Motor neuron (in vitro differentiated cells): ENCODE measurements at places on chromosomes 5 and 9.

- ATAC-seq: no peak
Measured at GRCh38 chr9:33164138-33164809, 2.9 kb downstream of the B4GALT1 start.

- no peak for ATAC-seq
Measured at GRCh38 chr5:143188692-143189091, 214.8 kb downstream of the NR3C1 start.

- ATAC-seq: no peak
Measured at GRCh38 chr5:108101130-108101529, 280.8 kb downstream of the FBXL17 start.

DNA sequence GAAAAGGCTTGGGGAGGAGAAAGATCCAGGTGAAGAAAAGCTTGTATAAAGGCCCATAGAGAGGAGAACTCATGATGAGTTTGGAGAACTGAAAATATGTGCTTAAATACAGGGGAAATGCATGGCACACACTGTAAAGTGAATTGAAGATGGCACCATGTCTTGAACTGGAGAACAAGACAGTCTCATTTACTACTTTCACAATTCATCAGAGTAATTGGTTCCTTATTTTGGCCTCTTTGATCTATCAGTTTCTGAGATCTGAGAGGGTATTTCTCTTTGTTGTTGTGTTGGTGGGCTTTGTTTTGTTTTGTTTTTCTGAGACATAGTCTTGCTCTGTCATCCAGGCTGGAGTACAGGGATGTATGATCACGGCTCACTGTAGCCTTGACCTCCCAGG is 98.2 kb downstream of the CEMIP2 start:
- no peak for ATAC-seq

DNA sequence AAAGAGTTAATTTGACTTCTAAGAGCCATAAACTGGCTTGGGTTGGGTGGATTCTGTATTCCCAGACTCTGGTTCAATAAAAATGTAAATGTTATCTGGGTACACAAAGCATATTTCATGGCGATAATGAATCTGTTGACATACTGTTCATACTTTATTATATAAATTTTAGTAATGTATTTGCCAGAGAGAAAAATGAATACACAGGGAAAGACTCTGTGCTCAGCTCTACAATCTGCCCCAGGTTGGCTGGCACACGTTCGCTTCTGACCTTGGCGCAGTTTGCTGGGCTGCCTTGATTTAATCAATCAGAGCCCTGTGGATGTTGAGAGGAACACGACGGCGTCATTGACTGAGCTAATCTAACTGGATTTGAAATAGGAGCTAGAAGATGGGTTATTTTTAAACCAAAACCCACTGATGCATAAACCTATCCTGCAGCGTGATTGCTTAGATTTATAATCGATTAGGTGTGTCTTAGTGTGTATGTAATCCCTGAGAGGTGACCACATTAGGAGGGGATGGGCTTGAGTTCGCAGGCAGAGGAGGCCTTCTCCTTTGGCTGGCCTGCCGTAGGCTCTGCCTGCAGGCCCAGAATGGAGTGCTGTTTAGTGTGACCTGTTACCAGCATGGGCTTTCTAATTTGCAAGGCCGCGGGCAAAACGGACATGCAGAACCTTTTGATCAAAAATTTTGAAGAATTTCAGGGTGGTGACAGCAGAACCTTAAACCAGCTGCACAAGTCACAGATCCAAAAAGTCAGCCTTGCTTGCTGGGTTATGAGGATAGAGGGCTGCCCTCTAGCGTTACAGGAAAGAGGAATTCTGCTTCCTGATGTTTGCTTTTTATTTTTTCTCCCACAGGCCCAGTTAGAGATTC is 3.9 kb upstream of the ADCY2 start:
- ATAC-seq: peak; percentile 46

DNA sequence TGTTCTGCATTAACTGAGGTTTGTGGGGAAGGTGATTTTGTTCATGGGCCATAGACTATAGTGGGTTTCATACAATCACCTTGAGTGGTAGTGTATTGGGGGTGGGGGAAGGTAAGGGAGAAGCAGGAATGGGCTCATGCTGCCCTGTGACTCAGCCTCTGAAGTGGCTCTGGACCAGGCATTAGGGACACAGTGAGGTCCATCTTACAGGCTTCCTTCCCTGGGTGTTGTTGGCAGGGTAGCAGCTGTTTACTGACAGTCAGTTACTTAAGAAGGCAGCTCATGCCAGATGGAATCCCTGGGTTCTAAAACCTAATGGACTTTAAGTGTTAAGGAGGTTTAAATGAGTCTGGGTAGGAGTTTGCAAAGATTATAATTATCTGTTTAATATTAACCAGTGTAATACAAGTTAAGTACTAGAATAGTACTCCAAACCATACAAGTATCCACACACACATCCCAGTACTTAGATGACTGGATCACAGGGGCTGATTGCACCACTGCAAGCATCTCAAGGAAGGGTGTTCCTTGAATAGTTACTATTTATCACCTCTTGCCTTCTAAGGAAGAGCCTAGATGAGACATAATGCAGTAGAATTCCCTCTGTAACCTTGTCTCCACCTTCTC is 59.3 kb downstream of the CAST start:
- ATAC-seq: peak; percentile 79

GRCh38 chr5:76209297-76209696 is 126.1 kb downstream of the SV2C start:
- no peak for ATAC-seq

- no peak for ATAC-seq
Measured at GRCh38 chr9:135221951-135222631, 134.6 kb downstream of the OLFM1 start.

GRCh38 chr5:159764283-159765134 is 151.8 kb upstream of the ADRA1B start:
- ATAC-seq: no peak

- no peak for ATAC-seq
Measured at GRCh38 chr9:126793686-126794417, 11.0 kb upstream of the ZBTB43 start.

DNA sequence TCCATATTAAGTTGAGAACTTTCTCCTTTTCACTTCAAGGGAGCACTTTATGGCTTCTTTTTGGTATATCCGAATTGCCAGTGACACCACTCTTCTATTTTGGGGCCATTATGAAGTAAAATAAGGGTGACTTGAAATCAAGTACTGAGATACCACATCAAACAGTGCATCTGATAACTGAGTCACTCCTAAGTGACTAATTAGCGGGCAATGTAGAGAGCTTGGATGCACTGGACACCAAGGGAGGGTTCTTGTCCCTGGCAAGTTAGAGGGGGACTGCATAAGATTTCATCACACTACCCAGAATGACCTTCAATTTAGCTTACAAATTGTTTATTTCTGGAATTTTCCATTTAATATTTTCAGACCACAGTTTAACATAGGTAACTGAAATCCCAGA is 813.9 kb upstream of the CDH10 start:
- no peak for ATAC-seq

- ATAC-seq: no peak
Measured at GRCh38 chr9:98839724-98840123, 32.3 kb downstream of the GALNT12 start.

DNA sequence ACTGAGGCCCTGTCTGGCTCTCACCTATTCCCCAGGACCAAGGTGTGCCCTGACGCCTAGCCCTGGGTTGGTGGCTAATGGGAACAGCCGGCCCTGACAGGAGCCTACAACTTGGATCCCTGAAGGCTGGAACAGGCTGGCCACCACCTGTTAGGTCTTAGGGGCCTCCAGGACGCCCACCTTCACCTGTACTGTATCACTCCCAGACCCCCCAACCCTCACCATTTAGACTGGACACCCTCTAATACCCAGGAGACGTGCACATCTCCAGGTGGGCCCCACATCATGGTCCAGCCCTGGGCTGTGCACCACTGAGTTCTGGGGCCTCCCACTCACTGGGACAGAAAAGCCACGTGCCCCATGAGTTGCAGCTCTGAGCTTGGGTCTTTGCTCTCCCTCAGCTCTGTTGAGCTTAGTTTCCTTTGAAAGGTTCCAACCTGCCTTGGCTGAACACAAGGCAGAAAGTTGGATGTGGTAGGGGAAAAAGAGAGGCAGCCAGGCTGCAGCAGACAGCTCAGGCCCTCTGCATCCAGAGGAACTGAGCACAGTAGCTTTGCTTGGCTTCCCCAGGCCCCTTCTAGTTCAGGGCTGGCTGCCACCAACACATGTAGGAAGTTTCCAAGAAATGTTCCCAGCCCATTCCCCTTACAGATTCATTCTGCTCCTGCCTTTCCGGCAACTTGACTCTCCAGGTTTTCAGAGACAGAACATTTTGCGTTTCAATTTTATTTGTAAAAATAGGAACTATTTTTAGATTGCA is 116.8 kb upstream of the TBC1D2 start:
- ATAC-seq: no peak

- no peak for ATAC-seq
Measured at GRCh38 chr5:108531367-108532128, 149.7 kb upstream of the FBXL17 start.

DNA sequence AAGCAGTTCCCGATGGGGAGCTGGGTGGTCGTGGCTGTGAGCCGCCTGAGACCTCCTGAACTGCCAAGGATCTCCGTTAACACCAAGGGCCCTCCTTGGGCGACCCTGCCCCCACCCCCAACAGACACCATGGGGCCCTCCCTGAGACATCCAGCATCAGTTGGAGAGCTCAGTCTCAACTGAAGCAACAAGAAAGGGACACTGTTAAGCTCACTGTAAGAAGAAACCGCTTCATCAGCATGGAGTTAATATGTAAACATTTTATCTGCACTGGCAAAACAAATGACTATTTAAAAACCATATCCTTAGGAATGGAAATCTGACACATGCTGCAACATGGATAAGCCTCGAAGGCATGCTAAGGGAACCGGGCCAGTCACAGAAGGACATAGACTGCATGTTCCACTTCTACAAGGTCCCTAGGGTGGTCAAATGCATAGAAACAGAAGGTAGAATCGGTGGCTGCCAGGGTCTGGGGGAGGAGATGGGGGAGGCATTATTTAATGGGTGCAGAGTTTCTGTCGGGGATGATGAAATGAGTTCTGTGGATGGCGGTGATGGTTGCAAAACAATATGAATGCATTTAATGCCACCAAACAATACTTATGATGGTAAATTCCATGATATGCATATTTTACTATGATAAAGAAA is 47.4 kb downstream of the ROR2 start:
- ATAC-seq: peak; percentile 11
